ENCODE measurements at places on chromosomes 1 and 21. TPM values are rescaled to one million over a fixed set of nuclear protein-coding genes. Genes with fewer than 3 reads are reported as not detected.

GRCh38 chr1:58721247-58721820 lies 21.5 kb upstream of the MYSM1 start:
- DNase-seq, result no peak

Gene S100A8
- total RNA-seq, result 201 TPM

Gene RAP1GAP
- 10.5 TPM for total RNA-seq

- DNase-seq, result no peak
These were observed 1.2 kb downstream of the HPDL start for GRCh38 chr1:45327644-45328515.

DNA sequence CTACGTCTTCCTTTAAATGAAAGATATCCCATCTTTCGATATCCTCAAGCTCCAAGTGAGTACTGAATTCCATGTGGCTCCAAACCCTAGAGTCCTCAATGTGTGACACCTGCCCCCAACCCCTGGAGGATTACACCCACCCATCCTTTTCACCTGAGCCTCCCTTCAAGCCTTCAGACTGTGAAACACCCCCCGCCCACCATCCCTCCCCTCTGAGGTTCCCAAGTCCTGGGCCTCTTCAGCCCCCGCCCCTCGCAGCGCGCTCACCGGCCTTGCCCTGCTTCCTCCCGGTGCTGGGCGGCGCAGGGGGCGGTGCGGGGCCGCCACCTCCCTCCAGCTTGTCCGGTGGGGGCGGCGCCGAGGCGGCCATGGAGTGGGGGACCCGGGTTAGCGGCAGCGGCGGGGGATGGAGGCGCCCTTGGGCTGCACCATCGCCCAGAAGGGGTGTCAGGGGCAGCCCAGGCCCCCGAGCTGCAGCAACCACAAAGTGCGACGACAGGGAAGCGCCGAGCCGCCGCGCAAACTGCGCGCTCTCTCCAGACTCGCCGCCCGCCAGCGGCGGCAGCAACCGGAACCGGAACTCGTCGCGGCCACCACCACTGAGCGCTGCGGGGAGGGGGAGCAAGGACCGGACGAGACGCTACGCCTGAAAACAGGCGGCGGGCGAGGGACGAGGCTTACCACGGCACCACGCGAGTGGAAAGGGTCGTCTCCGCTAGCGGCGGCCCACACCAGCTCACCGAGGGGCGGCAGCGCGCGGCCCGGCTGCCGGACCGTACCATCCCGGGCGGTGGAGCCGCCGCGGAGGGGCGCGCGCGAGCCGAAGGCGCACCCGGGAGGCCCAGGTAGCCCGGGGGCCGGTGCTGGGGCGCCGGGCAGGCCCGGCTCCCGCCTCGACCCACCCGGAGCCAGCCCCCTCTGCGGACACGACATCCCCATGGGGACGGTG lies at the start of gene PYGO2:
TSS of gene PYGO2 (minus strand) at position 576 of the 949 bp plus-strand sequence. CDS start at position 370, 206 bp downstream.
- DNase-seq, result peak; percentile 87

Gene PEF1
- total RNA-seq, result 44.7 TPM

DNA sequence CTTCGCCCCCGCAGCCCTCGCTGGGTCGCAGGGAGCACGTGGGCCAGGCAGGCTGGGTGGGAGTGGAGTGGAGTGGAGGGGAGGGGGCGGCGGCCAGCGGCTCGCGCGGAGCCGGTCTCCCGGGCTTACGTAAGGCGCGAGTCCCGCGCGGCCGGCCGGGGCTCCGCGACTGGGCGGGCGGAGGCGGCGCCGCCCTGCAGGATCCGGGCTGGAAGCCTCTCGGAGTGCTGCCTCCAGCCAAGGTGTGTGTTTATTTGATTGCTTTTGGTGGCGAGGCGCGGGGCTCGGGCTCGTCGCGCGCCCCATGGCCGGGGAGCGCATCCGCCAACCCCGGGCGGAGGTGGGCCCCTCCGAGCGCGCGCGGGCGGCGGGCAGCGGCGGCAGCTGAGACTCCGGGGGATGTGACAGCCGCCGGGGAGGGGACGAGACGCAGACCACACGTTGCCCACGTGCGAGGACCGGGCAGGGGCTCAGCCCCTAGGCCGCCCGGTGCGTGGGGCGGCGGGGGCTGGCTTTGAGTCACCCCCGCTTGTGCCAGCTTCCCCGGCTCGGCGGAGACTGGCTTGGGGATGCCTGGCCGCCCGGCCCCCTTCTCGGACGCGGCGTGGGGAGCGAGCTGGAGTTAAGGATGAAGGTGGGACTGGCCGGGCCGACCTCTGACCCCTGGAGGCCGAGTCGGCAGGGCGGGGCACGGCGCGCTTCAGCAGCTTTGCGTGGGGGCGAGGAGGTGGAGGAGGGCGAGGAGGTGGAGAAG lies 402 bp upstream of the AK4 start:
- DNase-seq, result peak; percentile 68

Gene OR2L5
- total RNA-seq, result not detected

- no peak for DNase-seq
These were observed 27.6 kb downstream of the C2CD2 start for GRCh38 chr21:41926117-41926806.

Gene MYOG
- not detected for total RNA-seq

DNA sequence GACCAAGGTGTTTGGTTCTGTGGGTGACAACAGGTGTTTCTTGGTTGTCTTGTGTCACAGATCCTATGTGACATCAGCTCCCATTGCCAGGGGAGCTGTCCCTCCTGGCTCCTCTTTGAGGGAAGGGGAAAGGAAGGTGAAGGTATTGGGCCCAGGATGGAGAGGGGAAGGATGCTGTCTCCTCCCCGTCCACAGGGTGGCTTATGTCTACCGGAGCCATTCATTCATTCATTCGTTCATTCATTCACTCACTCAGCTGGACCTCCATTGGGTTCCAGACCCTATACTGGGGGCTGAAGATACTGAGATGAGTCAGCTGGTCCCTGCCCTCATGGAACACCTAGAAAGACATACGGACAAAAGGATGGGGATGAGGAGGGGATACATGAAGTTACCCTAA lies 38.9 kb downstream of the EPHB2 start:
- DNase-seq, result no peak

DNA sequence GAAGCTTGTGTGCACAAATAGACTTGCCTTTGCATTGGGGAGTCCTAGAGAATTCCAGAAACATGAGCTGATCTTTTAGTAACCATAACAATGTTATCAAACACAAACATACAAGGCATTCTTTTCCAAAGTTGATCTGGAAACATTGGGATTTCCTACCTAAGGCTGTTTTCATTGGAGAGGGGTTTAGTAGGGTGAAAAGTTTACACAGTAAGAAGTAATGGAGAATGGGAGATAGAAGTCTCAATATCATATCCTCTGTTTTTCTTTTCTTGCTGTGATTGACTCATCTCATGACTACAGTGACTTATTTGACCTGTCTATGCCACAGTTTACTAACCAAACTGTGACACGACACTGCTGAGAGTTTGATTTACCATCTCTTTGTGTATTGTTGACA lies 65.6 kb upstream of the PLA2G4A start:
- DNase-seq, result no peak

DNA sequence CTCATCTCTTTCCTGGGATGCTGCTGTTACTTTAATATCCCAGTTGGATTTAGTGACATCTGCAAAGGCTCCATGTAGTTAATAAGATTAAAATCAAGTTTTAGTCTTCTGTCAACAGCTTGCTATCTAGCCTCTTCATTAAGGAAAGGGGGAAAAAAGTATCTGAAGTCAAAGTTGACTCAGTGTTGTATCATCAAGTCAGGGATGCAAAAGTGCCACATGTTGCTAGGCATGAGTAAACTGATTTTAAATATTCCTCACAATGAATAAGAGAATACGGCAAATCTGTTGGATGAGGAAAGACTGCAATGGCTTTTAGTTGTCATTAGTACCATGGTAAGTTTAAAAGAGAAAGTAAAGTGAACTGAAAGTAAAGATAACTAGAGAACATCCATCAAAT lies 383.2 kb upstream of the ZRANB2 start:
- no peak for DNase-seq

Gene TPRG1L
- total RNA-seq, result 41.3 TPM

GRCh38 chr1:170765712-170766330 lies 101.9 kb downstream of the PRRX1 start:
- DNase-seq, result no peak

Gene SPRR1A
- not detected for total RNA-seq

Gene SCCPDH
- total RNA-seq, result 30.9 TPM

DNA sequence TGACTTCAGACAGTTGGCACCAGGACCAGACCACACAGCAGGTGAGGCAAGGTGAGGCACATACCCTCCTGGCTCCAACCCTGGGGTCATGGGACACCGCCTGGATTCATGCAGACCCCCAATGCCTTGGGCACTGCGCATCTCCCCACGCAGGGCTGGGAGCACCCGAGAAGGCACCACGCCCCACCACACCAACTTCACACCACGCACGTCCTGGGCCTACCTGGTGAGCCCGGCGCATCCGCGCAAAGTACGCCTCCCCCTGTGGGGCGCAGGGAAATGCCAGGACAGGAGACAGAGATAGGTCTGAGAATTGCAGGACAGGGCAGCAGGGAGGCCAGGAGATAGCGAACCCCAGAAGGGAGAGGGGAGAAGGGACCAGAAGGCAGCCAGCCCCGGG lies 58.5 kb downstream of the LDLRAD2 start:
- no peak for DNase-seq

DNA sequence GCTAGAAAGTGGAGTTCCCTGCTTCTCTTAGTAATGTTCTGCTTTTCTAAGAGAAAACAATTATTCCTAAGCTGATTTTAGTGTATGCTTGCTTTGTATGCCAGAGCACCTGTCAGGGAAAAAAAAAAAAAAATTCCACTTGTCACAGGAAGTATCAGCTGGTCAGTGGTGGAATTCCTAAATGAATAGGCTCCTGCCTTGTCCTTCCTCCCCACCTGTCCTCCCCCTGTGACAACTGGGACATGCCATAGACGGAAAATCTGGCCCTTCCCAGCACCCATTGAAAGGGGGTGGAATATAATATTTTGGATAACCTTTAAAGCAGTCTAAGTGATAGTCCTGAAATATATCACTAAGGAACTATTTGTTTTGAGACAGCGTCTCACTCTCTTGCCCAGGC lies 10.8 kb downstream of the FNDC5 start:
- no peak for DNase-seq

All from left cardiac atrium (tissue), 4 donors.